ENCODE measurements at places on chromosomes 3 and 15.

DNA sequence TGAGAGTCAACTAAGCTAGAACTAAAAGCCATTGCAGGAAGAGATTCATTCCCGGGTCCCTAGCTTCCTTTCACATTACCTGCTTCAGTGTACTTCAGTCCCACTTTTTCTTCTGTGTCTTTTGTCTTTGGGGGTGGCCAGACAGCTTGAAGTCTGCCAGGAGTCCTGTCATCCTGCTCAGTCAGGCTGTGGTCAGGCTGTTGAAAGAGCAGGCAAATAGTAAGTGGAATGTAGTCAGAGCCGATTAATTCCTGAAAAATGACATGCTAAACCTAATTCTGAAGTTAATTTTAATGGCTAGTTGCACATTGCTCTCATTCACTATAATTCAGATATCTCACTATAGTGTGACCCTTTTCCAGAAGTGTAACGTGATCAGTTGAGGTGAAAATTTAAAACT is 129.6 kb downstream of the FMN1 start:
- DNase-seq: no peak

DNA sequence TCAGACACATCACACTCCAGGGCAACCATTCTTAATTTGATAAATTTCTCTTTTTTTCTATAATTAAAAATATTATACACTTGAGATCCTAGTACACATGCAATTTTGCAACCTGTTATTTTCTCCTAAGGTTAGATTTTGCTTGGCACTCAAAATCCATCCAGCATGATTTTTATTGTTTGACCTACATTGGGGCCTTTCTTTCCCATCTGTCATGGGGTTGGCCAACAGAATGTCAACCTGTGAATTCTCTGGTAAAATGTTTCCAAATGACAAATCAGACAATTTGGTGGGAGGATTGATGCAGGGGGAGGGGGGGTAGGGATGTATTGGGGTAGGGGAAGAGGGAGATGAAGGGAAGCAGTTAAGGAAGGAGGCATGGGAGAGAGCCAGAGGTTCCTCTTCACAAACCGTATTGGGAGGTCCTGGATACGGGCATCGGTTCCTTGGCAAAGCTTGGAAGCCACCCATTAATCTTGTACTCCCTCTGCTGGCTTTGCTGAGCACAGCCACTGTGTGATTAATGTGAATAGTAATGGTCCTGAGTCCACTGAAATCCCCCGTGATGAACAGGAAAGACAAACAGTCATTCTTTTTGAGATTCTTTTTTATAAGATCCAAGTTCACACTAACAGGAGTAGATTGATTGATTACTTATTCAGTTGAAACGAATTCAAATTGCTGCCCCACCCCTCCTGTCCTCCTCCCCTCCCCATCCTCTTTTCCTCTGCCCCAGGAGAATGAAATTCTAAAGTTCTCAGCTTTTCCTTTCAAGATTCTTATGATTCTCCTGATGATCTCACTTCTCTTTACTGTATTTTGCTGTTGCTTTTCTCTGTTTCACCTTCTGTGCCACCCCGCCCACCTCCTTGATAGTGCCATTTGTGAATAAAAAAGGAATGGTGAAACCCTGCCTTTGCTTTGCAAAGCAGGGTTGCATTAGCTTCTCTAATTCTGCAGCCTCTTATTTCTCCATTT is 82.2 kb upstream of the SLC25A26 start:
- DNase-seq: no peak

DNA sequence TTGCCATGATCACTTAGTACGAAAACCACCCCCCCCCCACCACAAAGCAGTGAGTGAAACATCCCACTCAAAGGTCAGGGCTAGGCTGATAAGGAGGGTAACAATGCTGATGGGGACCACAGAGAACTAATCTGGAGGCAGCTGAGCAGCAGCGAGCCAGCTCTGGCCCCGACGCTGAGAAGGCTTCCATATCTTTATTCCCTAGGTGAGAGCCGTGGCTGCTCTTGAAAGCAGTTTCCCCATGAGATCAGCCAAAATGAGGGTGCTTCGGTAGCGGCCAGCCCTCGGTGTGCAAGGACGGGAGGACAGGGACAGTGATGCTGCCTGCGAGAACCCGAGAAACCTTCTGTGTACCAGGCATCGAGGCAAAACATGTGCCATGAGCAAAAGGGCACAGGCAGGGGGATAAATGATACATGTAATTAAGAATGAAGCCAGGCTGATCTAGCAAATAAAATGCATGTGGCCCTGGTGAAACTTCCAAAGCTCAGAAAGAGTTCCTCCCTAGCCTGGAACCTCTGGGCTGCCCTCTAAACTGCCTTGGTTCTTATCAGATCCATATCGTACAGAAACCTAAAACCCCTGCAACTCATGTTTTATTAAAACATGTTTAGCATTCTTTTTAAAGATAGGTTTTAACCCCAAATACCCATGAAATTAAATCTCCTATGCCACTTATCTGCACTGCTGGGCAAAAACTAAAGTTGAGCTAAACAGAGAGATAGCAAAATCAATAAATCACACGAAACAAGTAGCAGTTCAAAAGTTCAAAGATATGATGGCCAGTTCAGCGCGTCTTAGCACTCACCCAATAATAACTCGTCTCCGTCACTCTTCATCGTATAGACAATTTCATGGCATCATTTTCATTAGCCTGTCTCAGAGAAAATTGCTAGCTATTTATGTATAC is 337.3 kb downstream of the FOXP1 start:
- no peak for DNase-seq

DNA sequence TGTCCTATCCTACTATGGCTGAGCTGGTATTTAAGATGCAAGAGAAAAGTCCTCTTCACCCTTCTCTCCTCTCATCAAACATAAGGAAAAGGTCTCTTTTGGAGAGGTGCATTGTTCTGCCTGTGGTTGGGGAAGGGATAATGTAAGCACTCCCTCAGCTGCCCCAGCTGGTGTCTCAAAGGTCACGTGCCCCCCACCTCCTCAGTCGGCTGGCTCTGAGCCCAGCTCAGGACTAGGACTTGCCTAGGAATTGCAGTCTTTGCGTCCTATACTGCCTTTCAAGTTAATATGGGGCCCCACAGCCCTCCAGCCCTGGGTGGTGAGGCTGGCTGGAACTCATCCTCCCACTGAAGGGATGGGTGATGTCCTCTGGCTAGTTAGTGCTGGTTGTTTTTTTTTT is 29.7 kb downstream of the OR4F15 start:
- DNase-seq: no peak

DNA sequence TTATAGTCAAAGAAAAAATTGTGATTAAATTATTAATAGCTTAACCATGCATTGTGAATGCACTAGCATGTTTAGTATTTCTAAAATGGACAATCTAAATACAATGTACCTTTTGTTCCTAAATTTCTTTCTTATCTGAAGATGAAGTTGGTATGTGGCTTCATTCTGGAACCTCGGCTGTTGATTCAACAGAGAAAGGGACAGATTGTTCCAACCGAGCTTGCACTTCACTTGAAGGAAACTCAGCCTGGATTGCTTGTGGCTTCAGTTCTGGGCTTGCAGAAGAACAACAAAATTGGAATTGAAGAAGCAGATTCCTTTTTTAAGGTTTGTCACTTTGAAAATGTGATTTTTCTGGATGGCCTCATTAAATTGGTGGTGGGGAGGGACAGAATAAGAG is 32.6 kb downstream of the HPS3 start:
- DNase-seq: no peak

GRCh38 chr3:138370321-138370720 is 21.9 kb downstream of the MRAS start:
- no peak for DNase-seq

- DNase-seq: no peak
Measured at GRCh38 chr3:128487813-128488635, 5.0 kb downstream of the GATA2 start.

DNA sequence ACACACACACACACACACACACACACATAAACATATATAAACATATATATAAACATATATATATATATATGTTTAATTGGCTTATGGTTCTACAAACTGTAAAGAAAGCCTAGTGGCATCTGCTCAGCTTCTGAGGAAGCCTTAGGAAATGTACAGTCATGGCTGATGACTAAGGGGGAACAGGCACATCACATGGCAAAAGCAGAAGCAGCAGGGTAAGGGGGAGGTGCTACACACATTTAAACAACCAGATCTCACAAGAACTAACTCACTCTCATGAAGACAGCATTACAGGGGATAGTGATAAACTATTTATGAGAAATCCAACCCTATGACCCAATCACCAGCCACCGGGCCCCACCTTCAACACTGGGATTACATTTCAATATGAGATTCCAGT is 922.9 kb downstream of the SI start:
- no peak for DNase-seq

GRCh38 chr3:39414421-39414907 is 7.9 kb downstream of the RPSA start:
- no peak for DNase-seq

GRCh38 chr3:138782755-138783154 is 52.0 kb downstream of the PIK3CB start:
- DNase-seq: no peak

DNA sequence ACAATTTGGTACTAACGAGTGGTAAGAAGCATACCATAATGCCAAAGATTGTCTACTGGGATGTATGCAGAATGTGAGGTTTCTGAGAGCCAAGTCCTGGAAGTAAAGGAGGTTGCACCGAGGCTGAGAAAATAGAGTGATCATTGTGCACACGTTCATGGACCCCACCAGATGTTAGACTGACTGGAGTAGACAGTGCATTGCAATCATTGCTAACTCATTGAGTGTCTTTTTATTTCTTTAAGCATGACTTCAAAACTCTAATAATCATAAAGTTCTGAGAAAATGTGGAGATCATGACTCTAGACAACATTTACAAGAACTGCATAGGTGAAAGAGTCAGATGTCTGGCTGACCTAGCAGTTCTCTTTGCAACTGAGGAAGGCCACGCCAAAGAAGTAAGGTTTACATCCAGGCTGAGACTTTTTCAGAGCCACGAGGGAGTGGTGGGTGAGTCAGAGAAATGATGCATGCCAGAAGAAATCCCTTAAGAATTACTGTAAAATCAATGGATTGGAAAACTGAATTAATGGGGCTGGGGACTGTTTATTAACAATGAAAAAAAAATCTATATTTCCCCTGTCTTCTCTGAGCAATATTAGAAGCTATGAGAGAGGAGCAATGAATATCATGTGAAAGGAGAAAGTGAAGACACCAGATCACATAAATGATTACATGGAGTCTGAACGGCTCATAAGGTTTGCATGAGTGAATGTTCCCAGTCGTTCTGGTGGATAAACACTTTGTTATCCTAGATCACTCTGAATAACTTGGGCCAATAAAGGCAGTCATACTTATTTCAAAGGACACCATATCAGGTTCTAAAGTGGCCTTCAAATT is 76.0 kb upstream of the SLC25A26 start:
- no peak for DNase-seq

DNA sequence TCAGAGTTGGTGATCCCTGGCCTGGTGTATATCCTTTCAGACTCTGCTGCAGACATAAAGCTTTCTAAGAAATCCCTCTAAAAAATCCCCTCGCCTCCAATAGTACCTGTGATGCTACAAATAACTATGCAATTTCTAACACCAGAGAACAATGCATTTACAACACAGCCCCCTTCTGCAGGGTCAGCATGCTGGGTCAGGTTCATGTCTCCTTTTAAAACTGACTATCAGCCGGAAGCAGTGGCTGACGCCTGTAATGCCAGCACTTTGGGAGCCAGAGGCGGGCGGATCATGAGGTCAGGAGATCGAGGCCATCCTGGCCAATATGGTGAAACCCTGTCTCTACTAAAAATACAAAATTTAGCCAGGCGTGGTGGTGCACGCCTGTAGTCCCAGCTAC is 77.0 kb upstream of the SPATA12 start:
- DNase-seq: no peak

- no peak for DNase-seq
Measured at GRCh38 chr3:87206070-87206469, 21.0 kb upstream of the CHMP2B start.

DNA sequence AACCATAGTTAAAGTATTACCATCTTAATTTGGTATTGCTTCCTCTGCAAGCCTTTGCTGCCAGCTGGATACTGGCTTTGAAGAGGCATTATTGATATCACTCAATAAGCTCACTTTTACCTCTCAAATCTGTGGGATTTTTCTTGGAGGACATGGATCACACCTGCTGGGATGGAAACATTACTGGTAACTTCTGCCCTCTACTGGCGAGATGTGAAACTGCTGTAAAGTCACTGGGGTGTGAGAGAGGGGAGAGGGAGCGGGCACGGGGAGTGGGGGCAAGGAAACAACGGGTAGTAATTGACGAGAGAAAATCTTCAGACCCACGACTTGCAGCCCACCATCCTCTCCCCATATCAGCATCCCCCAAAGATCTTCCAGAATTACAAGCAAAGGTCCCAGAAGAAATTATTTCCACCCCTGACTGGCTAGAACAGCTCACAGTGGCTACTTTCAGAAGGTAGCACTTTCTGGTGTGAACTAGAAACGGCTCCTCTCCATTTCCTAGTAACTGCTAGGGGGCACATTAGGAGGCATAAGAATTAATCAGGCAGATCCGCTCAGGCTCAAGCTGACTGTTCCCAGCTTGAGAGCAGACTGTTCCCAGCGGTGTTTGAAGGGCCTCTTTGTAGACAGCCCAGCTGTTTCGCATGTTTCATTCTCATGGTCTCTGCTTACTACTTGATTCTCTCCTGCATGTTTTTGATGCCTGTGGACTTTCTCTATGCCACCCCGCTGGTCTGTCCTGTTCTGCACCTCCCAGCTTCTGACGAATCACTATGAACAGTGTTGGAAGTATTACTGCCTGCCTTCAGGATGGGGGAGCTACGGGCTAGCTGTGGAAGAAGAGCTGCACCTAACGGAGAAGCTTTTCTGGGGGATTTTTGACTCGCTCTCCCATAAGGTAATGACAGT is 230.4 kb upstream of the CHRM5 start:
- DNase-seq: no peak

DNA sequence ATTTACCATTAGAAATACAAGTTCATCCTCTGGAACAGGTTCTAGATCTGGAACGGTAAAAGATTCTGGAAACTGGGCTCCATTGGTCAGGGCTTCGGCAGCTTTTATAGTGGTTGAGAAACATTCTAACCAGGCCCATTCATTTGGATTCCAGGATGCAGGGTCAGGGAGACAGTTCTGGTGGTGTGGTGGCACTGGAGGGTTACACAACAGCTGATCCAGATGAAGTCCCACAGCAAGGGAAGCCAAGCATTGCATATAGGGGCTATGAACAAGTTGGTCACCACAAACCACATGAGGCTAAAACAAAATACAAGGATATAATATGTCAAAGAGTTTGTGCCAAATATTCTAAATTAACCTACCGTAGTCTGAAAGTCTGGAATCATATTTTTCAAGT is 43.0 kb downstream of the FBXL22 start:
- DNase-seq: no peak

- no peak for DNase-seq
Measured at GRCh38 chr3:32595323-32595722, 24.7 kb upstream of the DYNC1LI1 start.

GRCh38 chr15:85289677-85290365 is 90.6 kb upstream of the AKAP13 start:
- DNase-seq: no peak
